ENCODE measurements at places on chromosomes 16 and 17.

- DNase-seq: no peak
Observed at GRCh38 chr17:63365366-63366240, 80.5 kb downstream of the CYB561 start.

- no peak for DNase-seq
Observed at GRCh38 chr17:57142925-57143324, 57.9 kb downstream of the AKAP1 start.

GRCh38 chr17:82332669-82333278, 792 bp downstream of the SECTM1 start:
- no peak for DNase-seq

- no peak for DNase-seq
Observed at GRCh38 chr17:64309710-64310109, 46.6 kb upstream of the TEX2 start.

DNA sequence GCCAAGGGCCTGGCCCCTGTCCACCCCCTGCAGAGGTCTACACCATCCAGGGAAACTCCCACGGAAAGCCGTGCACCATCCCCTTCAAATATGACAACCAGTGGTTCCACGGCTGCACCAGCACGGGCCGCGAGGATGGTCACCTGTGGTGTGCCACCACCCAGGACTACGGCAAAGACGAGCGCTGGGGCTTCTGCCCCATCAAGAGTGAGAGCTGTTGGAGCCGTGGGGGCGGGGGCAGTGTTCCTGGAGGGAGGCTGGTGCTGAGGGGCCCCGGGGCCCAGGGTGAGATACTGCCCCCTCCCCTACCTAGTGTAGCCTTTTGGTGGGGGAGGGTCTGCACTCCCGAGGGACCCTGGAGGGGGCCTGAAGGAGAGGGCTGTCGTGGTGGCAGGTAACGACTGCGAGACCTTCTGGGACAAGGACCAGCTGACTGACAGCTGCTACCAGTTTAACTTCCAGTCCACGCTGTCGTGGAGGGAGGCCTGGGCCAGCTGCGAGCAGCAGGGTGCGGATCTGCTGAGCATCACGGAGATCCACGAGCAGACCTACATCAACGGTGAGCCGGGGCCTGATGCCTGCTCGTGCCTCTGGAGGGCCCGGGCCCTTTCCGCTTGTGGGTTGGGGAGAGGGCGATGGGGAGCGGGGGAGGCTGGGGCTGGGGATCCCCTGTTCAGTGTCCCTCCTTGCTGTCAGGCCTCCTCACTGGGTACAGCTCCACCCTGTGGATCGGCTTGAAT, 38.8 kb downstream of the MRC2 start:
- DNase-seq: no peak

GRCh38 chr17:70995997-70996396, 826.7 kb downstream of the KCNJ2 start:
- no peak for DNase-seq

DNA sequence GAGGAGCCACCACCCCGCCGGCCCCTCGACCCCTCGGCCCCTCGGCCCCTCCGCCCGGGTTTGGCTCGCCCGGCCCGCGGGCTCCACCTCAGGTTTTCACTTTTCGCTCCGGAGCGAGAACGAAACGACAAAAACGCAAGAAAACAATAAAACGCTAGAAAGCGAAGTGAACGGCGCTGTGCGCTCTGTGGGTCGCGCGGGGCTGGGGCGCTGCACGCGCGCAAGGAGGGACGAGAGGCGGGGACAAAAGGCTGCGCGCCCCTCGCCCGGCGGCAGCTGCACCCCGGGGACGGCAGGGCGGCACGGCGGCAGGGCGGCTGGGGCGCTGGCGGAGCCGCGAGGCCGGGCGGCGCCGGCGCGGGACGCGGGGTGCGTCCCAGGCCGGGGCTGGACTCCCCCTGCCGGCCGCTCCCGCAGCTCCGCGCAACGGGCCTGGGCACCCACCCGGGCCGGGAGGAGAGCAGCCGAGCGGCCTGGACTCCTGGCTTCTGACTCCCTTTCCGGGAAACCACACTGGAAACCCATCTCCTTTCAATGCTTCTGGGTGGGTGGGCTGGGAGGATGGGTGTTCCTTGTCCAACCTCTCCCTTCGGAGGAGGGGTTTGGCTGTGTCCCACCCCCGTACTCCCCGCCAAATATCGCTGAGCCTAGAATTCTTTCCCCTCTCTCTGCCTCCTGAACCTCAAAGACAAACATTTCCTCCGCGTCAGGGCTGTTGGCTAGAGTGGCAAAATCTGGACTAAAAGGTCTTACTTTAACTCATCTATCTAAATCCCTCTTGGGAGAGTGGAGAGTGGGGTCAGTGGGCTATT, 9.9 kb downstream of the TBX2 start:
- DNase-seq: peak; percentile 100

- DNase-seq: peak; percentile 15
Observed at GRCh38 chr17:40648384-40648968, 858 bp upstream of the SMARCE1 start.

GRCh38 chr16:11329071-11329491, 16.2 kb upstream of the RMI2 start:
- DNase-seq: no peak

DNA sequence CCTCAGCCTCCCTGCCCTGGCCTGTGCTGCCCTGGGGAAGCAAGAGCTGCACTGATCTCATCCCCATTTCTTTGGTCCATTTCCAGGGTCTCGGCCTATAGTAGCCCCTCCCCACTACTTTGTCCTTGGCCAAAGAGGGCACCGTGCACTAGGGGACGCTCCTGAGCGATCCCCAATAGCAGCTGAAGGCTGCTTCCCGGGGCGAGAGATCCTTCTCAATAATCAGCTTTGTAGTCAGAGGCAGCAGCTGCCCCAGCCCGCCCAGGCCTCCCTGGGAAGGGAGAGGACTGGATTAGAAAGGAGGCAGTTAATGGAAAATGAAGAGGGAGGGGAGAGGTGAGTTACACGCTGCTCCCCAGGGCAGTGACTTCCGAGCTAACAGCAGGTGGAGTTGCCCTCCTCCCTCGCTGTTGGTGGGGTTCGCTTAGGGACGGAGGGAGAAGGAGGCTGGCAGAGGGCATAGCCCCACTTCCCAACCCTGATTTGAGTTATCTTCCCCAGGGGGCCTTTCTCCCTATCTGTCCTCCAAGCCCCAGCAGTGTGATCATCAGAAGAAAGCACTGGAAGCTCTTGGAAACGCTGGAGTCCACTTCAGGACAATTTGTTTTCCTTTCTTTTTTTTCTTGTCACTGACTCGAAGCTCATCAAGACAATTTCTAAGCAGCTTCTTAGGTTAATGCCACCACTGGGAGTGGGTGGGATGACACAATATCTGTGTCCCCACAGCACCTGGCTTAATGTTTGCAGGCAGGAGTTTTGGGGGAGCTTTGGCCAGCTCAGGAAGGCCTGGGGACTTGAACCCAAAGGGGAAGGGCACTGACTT, 2.6 kb downstream of the MXRA7 start:
- DNase-seq: no peak

DNA sequence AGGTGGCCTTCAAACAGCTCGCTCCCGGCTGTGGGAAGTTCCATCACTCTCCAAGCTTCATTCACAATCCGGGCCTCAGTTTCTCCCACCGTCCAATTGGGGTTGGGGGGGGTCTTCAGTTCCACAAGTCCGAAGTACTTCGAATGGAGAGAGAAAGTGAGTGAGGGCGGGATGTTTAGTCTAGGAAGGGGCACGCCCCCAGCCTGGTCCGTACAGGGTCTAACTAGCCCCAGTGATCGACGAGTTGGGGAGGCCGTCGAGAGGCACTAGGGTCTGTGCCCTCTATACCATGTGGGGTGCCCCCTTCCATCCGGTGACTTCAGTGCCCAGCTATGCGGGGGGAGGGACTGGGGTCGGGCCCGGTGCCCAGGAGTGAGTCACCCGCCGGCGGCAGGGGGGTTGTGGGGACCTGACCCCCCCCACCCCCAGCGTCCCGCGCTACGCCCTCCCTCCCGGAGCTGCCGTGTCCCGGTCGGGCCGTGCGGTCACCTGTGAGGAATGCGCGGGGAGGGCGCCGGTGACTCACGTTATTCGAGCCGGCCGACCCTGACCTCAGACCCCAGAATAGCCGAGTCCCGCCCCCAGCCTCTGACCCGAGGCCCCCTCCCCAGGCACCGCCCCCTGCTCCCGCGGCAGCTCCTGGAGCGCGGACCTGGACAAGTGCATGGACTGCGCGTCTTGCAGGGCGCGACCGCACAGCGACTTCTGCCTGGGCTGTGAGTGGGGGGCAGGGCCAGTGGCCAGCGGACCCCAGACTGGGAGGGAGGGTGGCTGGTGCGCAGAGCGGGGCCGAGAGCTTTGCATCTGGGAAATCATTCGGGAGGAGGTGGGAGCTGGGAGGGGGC, 658 bp downstream of the TNFRSF12A start:
- peak; percentile 67 for DNase-seq

DNA sequence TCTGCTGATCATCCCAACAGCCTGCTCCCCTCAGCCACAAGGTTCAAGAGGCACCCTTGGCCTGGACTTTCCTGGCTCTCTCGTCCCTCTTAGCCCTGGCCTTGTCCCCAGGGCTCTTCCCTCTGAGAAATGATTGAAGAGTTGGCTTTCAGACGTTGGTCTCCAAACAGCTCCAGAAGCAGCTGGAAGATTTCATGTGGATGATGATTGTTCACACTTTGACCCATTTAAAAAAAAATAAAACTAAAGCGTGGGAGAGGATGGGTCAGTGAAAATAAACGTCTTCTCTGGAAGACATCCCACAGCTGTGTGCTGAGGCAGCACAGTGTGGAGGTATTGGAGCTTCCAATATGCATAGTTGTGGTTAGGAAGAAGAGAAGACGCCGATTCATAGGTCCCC, 54.7 kb upstream of the CDH11 start:
- no peak for DNase-seq

GRCh38 chr17:77602883-77603640, 355.4 kb upstream of the TNRC6C start:
- no peak for DNase-seq

DNA sequence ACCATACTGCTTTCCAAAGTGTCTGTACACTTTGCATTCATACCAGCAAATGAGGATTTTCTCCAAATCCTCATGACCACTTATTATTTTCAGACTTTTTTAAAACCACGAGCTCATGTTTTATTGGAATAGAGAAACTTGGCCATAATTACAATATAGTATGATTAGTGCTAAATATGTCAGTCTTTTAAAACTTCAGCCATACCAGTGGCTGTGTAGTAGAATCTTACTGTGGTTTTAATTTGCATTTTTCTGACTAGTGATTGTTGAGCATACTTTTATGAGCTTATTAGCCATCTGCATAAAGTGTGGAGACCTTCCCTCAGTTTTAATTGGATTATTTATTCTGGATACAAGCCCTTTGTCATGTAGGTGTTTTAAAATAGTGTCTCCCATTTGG, 57.8 kb downstream of the NLK start:
- DNase-seq: no peak
